Liver (tissue), 10 donors: ENCODE measurements at places on chromosomes 1 and 21. TPM values are rescaled to one million over a fixed set of nuclear protein-coding genes. Genes with fewer than 3 reads are reported as not detected.

Gene RPL11
- total RNA-seq, result 689 TPM

Gene BARHL2
- total RNA-seq, result not detected

Gene CRP
- total RNA-seq, result 4,637 TPM

Gene OXCT2
- 0.14 TPM for total RNA-seq

Gene GBP5
- total RNA-seq, result 3.8 TPM

Gene SRGAP2
- total RNA-seq, result 23.5 TPM

Gene HSD11B1
- total RNA-seq, result 0.09 TPM

Gene SLC35A3
- total RNA-seq, result 35.1 TPM

Gene PODN
- total RNA-seq, result 10.8 TPM

DNA sequence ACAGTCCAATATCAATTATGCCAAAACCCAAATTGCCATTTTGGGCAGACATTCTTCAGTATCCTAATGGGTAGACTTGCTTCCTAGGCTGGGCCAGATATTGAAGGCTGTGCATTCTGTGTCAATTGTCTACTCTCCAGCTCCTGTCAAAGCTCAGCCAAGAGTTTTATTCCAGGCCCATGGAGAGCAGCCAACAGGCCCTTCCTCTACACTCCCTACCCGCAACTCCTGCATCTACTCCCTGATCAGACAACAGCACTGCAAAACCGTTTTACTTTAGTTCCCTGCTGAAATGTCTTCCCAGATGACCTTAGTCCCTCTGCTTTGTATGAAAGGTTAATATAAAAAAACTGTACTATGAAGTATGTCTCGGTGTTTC, 6.6 kb upstream of the ADORA3 start:
- DNase-seq, result no peak

DNA sequence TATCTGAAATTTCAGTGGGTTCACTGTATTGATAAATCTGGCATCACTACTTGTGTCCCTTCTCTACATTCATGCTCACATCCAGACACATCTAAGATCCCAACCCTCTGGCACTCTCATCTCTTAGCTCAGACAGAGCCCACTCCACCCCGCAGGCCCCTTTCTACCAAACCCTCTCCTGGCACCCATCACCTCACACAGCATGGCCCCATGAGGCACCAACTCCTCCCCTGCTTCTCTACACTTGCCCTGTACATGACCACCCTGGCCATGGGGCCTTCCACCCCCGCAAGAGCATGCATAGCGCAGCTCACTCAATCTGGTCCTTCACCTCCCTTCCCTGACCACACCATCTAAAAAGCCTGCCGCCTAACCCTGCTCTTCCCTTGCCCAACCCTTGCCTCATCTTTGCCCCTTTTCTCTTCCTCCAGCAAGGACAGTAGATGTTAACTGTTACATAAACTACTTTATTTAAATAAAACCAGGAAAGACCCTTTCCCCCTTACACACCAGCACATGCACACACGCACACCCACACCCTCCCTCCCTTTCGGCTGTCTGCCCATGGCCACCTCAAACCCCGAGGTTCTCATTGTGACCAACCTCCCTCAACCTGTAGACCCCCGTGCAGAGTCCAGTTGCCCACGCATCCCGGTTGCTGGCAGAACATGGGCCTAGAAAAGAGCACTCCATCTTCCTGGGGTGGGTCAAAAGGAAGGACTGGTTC, 15.6 kb downstream of the SH3BP5L start:
- peak; percentile 9 for DNase-seq

GRCh38 chr1:12600880-12601633, 17.0 kb downstream of the DHRS3 start:
- peak; percentile 60 for DNase-seq

DNA sequence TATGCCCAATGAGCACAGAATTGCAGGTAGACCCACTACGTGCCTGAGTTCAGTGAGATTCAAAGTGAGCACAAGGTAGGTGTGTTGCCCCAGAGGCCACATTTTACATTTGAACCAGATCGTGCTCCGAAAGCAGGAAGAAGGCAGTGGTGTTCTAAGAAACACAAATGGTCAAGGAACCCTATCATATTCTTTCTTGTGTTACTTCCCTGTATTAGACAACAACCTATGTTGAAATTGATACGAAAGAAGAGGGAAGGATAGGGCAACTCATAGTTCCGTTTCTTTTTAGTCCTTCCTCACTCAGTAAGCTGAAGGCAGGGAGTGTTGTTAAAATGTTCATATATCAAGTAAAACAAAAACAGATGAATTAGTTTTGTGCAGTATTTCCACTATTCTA, 33.9 kb downstream of the OLFML2B start:
- no peak for DNase-seq

DNA sequence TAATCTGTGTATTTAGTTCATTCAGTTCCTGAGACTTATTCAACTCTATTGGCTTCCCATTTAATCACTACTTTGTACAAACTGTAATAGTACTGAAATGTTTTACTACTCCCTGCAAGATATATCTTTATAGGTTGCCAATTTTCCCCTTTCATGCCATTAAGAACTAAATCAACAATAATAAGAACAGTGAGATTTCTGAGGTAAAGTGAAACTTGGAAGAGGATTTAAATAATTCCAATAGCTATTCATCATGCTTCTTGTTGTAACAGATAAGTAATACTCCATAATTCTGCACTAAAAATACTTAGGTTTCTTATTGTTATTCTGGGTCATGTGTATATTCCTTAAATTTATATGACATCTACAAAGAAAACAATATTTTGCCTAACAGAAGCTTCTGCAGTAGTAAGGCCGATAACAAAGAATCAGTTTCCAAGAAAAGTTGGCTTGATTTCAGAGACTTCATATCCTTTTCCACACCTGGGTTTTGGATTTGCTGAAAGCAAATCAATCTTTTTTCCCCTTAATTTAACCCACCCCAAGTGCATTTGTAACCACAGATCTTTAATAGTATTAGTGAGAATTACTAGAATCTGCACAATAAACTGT, 258.3 kb downstream of the FAF1 start:
- no peak for DNase-seq

DNA sequence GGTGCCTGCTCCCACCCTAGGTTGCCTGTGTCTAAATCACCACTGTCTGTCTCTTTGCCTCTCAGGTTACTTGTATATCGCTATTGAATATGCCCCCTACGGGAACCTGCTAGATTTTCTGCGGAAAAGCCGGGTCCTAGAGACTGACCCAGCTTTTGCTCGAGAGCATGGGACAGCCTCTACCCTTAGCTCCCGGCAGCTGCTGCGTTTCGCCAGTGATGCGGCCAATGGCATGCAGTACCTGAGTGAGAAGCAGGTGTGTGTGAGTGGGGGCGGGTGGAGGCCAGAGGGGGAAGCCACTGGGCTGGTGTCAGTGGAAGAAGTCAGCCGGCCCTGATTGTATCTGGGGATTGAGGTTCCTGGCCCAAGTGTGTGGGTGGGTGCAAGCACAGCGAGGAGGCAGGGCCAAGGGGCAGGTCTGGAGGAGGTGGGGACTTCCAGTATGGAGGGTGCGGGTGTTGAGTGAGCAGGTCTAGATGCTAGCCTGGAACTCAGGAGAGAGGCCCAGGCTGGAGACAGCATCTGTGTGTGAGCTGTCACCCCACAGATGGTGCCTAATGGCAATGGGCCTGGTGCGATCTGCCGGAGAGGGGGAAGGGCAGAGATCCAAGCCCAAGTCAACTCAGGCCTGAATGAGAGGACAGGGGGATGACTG, 17.2 kb downstream of the TIE1 start:
- no peak for DNase-seq

DNA sequence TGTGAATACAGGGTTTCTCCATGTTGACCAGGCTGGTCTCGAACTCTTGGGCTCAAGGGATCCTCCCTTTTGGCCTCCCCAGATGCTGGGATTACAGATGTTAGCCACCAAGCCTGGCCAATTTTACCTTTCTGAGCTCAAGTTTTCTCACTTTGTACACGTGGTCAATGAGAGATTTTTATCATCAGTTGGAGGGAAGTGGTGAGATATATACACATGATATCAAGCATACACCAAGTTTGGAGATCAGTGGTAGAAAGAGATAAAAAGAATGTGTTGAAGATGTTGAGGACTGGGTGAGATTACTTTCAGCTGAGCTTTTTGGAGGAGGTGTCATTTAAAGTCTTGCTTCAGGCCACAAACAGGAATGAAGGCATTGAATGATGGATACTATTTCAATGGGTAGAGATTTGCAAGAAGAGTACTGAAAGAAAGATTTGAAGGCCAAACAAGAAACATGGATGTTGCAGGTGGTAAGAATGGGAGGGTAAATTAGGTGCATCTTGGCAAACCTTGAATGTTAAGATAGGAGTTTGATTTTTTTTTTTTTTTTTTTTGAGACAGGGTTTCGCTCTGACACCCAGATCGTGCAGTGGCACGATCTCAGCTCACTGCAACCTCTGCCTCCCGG, 3.0 kb upstream of the SESN2 start:
- no peak for DNase-seq

GRCh38 chr1:29868944-29869343, 632.6 kb downstream of the PTPRU start:
- DNase-seq, result no peak

- DNase-seq, result peak; percentile 66
Observed at GRCh38 chr1:117059334-117059677, 820 bp upstream of the TTF2 start.

DNA sequence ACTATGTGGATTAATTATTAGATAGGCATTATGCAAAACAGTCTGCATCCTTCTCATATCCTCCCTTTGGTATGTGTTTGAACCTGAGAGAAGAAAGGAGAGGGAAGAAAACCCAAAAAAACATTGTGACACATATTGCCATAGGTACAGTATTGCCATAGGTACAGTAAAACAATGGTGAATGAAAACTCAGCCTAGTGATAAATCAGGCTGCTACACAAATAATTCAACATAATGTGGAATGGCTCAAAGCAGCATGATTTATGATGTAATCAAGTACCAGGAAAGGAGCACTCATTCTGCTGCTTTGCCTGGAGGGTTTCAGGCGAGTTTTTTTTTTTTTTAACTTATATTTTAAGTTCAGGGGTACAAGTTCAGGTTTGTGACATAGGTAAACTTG, 213.9 kb upstream of the LYPLAL1 start:
- DNase-seq, result no peak

- no peak for DNase-seq
Observed at GRCh38 chr1:24688033-24688432, 44.9 kb downstream of the SRRM1 start.

DNA sequence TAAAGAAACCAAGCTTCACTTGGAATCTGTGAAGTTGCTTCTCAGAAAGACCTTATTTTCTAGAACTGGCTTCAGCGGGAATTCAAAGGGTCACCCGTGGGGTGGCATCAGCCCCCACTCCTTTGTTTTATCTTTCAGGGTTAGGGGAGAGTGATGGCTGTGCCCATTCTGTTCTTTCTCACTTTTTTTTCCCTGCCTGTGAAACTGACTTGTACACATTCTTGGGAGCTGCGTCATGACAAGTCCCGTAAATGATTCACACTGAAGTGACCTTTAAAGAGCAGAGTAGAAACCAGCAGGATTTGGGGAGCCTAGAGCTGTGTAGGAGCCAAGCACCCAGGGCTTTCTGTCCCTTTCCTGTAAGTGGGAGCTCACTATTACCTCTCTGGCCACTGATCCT, 43.8 kb downstream of the SLC44A3 start:
- no peak for DNase-seq

DNA sequence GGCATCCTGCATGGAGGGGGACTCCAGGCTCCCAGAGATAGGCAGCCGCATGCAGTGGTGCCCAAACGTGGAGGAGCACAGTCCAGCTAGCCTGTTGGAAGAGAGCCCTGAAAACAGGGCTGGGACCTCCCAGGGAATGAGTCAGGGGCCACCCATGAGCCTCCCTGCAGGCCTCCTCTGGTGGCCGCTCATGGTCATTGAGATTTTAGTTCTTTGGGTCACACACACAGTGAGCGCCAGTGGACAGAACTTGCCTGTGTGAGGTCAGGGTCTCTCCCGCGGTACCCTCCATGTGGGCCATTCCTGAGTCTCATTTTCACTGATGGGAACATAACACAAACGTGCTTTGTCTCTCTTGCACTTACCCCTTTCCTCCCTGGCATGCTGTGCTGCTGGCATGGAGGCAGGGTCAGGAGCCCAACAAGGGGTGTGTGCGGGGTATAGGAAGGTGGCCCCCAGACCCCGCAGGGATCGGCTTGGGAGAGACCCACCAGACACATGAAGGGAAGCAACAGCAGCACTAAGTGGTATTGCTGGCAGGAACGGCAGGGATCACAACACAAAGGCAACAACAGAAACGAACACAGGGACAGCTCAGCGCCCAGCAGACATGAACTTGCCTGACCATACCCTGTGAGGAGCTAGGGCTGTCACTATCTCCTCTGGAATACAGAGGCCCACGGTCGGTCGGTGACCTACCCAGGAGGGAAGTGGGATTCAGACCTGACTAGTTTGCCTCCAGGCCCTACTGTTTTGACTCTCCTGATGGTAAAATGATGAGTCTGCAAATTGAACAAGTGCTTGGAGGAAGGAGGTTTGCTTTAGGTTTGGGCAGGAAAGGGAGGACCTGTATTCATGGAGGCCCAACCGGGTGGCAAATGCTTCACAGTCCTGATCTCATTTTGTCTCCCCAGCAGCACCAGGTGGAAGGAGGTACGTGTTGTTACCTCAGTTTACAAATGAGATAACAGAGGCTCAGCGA, 31.8 kb downstream of the ABCG1 start:
- no peak for DNase-seq

DNA sequence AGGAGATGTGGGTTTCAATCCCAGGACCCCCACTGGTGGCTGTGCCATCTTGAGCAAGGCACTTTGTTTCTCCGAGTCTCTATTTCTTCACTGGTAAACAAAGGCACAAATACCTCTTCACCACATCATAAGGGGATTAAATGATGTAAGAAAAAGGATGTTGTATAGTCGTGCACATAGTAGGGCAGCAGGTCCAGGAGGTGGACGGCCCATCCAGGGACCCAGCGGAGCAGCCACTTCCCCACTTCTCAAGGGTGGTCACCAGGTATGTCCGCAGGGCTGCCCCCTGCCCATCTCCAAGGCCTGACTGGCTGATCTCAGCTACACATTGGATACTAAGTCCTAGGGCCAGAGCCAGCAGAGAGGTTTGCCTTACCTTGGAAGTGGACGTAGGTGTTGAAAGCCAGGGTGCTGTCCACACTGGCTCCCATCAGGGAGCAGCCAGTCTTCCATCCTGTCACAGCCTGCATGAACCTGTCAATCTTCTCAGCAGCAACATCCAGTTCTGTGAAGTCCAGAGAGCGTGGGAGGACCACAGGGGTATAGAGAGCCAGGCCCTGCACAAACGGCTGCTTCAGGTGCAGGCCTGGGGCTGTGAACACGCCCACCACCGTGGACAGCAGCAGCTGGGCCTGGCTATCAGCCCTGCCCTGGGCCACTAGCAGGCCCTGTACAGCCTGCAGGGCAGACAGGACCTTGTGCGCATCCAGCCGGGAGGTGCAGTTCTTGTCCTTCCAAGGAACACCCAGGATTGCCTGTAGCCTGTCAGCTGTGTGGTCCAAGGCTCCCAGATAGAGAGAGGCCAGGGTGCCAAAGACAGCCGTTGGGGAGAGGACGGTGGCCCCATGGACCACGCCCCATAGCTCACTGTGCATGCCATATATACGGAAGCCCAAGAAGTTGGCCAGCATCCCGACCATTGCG, 4.0 kb downstream of the AGT start:
- no peak for DNase-seq

GRCh38 chr1:184499616-184500015, 112.8 kb downstream of the C1orf21 start:
- DNase-seq, result no peak

- no peak for DNase-seq
Observed at GRCh38 chr1:167599957-167600581, 30.0 kb upstream of the RCSD1 start.
